Activated gamma-delta T cell treated with anti-CD3 and anti-CD28 coated beads, Interleukin-2, amount 50 U/mL, for 16 hours (primary cell): ENCODE measurements at places on chromosomes 7 and 10.

- no peak for DNase-seq
These were observed 27.7 kb upstream of the SDHAF3 start for GRCh38 chr7:97089771-97090170.

DNA sequence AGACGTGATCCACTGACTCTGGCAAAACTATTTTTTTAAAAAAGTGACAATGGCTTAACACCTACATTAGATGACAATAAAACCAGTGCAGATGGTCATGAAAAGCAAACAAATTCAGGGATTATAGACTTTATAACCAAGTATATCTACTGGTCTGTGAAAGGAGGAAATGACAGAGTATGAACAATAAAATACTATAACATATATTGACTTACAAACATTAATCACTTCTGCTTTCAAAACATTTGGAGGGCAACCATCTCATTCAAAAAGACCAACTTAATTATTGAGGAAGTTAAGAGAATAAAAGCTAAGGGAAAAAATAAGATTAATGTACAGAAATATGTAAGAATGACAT lies 34.8 kb downstream of the JMJD1C start:
- no peak for DNase-seq

GRCh38 chr10:20970708-20971107 lies 73.6 kb upstream of the NEBL start:
- DNase-seq: no peak

DNA sequence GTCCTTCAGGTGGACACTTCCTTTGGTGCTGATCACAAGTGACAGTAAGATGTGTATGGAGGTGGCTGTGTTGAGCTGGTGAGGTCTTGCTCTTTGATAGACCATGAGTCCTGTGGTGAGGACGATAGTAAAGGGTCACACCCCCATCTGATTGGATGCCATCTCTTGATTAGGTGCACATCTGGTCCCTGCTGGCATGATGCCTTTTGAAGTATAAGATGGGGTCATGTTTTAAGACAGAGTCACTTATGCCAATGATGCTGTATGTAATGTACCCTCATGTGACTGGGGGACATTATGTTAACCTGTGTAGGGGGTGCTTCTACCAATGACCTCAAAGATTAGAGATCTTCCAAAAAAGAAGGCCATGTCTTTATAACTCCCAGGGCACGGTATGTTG lies 644.6 kb downstream of the ACTR3B start:
- DNase-seq: no peak

DNA sequence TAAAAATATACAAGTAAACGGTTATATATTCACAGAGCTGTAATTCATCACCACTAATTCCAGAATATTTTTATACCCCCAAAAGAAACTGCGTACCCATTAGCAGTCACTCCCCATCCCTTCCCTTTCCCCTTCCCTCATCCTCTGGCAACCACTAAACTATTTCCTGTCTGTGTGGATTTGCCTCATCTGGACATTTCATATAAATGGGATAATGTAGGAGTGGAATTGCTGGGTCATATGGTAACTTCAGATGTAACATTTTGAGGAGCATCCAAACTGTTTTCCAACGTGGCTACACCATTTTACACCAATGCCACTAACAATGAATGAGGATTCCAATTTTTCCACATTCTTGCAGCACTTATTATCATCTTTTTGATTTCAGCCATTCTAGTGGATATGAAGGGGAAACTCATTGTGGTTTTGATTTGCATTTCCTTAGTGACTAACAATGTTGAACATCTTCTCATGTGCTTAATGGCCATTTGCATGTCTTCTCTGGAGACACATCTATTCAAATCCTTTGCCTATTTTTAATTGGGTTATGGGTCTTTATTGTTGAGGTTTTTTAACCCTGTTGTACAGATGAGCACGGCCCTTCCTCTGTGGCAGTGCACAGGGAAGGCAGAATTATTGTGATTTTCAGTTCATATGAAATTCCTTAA lies 79.2 kb downstream of the RBM20 start:
- no peak for DNase-seq

GRCh38 chr10:110717781-110718589 lies 73.8 kb downstream of the RBM20 start:
- DNase-seq: no peak

GRCh38 chr7:73526896-73527821 lies 5.1 kb upstream of the BAZ1B start:
- no peak for DNase-seq

GRCh38 chr7:9939176-9939575 lies 1034.5 kb upstream of the PHF14 start:
- no peak for DNase-seq

DNA sequence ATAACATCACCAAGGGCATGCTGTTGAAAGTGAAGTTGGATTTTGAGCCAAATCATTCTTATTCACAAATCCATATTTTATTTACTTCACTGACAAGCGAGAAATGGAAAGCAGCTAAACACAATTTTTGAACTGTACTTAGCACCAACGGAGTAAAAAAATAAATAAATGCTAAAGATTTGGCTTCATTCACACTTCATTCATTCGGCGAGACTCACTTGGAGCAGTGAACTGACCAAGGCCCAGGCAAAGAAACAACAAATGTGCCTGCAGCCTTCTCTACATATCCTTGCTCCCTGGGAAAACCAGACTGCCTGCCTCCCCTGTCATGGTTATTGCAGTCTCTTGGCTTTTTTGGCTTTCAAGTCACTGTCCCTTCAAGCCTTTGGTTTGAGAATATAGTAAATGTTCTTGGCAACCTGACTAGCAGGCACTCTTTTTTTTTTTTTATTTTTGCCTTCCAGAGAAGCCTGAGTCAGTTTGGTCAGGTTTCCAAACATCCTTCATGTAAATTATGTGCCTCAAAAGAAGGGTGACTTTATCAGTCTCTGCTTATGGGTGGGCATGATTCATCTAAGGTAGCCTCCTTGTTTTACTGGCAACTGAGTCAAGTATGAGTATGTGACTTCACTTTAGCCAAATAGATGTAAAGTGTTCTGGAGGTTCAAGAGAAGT lies 177.6 kb upstream of the MEOX2 start:
- DNase-seq: no peak

DNA sequence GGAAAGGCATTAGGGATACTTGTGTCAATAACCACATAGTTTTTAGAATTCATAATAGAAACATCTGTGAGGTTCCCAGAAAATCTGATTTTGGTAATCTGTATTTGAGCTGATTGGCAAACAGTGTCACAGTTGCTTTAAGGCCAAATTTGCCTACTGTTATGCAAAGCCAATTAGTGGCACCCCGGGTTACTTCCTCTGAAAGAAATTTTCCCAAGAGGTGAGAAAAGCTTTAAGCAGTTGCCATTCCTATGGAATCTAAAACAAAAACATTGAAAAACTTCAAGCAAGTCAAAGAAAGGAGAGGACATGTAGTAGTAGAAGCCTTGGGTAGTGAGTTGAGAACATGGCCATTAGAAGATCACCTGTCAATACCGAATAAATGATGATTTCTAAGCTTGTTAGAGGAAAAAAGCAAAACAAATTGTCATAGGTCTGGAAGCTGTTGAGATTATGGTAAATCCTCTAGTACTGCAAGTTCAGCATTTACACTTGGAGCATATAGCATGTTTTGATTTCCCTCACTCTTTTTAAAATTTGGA lies 176.8 kb downstream of the TWIST1 start:
- no peak for DNase-seq

GRCh38 chr7:106326594-106327537 lies 42.1 kb upstream of the NAMPT start:
- no peak for DNase-seq

DNA sequence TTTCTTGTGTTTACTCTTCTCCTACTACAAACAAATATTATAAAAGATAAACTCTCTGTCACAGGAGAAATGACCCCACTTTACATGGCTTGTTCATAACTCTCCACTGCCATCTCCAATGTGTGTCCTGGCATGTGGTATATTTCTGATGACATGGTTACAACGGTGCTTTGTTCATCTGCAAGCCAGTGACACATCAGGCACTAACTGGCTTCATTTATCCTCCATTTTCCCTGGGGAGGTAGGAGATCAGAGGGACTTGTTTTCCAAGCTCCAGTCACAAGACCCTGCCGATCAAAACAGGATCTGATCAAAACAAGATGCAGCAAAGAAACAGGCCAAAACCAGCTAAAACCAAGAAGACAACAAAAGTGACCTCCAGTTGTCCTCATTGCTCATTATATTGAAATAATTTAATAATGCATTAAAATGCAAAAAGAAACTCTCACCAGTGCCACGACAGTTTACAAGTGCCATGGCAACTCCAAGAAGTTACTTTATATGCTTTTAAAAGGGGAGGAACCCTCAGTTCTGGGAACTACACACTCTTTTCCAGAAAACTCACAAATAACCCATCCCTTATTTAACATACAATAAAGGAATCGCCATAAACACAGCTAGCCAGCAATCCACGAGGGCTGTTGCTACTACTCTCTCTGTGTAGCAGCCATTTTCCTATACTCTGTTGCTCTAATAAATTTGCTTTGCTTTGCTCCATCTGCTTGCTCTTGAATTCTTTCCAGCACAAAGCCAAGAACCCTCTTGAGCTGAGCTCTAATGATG lies 224.2 kb downstream of the XPNPEP1 start:
- DNase-seq: no peak

DNA sequence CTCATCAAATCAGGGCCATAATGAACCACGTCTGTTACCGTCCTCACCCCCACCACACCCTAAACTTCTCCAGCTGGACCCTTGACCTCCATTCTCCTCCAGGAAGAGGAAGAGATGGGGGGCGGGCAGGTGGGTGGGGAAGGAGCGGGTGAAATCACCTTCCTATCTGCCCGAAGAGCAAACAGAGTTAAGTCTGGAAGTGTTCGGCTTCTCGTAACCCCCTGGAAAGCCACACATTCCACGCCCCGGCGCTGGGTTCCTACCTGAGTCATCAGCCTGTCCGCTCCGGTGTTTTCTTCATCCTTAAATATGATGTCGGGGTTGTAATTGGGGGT lies 736 bp downstream of the SHH start:
- no peak for DNase-seq

DNA sequence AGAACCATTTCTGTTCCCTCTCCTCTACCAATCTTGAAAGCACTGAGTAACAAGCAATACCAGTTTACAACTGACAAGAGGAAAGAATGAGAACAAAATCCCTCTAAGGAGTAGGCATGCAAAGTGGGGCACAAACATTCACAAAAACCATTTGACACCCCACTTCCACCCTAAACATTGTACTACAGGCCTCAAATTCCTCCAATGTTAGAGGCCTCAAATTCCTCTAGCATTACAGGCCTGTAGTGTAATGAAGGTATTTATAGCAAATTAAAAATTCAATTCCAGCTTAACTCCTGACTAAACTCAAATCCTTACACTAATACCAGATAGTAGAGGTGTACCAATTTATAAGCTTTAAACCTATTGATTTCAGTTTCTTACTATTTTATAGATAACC lies 85.4 kb downstream of the SIRT1 start:
- DNase-seq: no peak

DNA sequence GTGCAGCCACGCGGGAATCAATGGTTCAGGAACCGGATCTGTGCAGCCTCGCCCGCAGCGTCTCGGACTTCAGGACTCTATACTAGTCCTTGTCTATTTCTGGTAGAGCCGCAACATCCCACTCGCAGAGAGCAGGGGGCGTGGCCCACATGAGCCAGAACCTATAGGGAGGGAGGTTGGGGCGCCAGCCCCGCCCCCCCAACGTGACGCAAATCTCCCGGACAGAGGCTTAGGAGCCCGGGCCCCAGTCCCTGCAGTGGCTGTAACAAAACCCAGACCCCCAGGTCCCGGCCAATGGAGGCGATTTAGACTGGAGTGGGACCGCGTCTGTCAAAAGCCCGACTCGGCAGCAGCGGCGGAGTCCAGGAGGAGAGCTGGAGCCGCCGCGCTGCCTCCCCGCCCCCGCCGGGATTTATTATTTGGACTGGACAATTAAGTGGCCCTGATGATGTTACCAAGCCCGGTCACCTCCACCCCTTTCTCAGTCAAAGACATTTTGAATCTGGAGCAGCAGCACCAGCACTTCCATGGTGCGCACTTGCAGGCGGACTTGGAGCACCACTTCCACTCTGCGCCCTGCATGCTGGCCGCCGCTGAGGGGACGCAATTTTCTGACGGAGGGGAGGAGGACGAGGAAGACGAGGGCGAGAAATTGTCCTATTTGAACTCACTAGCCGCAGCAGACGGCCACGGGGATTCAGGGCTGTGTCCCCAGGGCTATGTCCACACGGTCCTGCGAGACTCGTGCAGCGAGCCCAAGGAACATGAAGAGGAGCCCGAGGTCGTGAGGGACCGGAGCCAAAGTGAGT lies at the start of gene NKX2-3:
Gene NKX2-3 (plus strand): TSS at position 256 of the 809 bp plus-strand sequence. CDS start 190 bp downstream, at position 446.
- no peak for DNase-seq

- no peak for DNase-seq
These were observed 139.0 kb downstream of the DOCK1 start for GRCh38 chr10:127044186-127044585.

DNA sequence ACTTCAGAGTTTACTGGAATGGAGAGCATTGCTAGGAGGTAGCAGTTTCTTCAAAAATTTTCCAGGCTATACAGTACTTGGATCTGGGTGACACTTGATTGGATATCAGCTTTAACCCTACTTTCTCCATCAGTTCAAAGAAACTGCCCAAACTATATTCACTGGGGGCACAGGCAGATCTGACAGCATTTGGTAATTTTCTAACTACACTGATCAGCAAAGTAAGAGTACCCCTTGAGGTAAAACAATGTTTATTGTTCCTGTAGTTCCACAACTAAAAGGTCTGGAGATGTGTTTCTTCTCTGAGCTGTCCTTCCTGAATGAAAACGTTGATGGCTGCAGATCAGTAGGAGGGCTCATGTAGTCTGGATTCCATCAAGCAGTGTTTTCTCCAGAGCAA lies 104.2 kb downstream of the CABCOCO1 start:
- DNase-seq: no peak

GRCh38 chr7:2800220-2800930 lies 43.7 kb downstream of the GNA12 start:
- no peak for DNase-seq

DNA sequence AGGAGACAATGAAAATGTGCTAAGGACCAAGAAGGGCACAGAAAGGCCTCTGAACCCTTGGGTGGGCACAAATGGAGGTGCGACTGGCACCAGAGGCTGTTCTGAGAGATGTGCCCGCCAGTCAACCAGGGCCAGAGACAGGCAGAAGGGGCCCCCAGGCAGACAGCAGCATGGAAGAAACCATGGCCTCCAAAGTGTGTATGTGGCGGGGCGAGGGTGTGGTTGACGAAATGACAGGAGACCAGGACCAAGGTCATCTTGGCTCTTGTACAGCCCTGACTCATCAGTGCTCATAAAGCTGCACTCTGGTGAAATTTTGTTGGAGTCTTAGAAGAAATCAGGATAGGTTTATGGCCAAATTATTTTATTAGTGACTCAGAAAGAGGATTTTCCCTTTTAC lies 4.0 kb upstream of the MRPS24 start:
- DNase-seq: no peak

DNA sequence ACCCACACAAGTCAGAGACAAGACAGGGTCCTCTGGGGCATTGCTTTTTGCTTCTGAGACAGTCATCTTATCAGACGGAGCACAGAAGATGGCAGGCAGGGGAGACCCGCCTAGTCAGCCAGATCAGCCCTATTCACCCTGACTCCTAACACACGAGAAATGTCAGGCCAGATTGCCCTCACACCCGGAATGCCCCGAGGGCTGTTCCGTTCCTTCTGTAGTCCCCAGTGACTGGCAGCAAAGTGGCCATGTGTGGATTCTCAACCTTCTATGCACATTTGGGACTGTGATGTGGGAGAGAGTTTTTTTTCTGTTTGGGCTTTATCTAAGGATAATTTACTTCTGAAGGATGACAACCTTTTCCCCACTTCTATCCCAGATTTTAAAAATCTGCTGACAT lies 35.5 kb upstream of the TBX20 start:
- no peak for DNase-seq
